Naive thymus-derived CD8-positive, alpha-beta T cell (primary cell): ENCODE measurements at places on chromosomes 16 and 17. TPM values are rescaled to one million over a fixed set of nuclear protein-coding genes. Genes with fewer than 3 reads are reported as not detected.

GRCh38 chr17:2022647-2023240, 2.4 kb downstream of the RTN4RL1 start:
- H3K27me3 ChIP-seq = peaks cover 36% of the 10 kb centered on the region
- H3K4me3 ChIP-seq = peak overlapping the region; percentile 68
- H3K36me3 ChIP-seq = no peaks in the 10 kb centered on the region
- H3K27ac ChIP-seq = no peak overlapping the region

DNA sequence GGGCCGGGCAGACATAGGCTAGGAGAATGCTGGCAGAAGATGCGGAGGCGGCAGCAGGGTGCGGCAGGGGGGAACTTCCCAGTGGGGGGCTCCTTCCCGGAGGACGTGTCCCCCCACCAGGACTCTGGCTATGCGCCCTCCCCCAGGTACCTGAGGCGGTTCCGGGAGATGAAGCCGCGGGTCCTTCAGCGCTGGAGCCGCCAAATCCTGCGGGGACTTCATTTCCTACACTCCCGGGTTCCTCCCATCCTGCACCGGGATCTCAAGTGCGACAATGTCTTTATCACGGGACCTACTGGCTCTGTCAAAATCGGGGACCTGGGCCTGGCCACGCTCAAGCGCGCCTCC, 3.4 kb downstream of the WNK4 start:
- peaks cover 28% of the 10 kb centered on the region for H3K4me1 ChIP-seq
- peaks cover 12% of the 10 kb centered on the region for H3K36me3 ChIP-seq
- H3K4me3 ChIP-seq = peak overlapping the region; percentile 54
- no peak overlapping the region for H3K27ac ChIP-seq

Gene HAS3
- 3.4 TPM for total RNA-seq

GRCh38 chr16:27109666-27110523, 43.2 kb downstream of the C16orf82 start:
- peaks cover 4% of the 10 kb centered on the region for H3K27me3 ChIP-seq
- H3K27ac ChIP-seq = no peak overlapping the region
- no peaks in the 10 kb centered on the region for H3K36me3 ChIP-seq

DNA sequence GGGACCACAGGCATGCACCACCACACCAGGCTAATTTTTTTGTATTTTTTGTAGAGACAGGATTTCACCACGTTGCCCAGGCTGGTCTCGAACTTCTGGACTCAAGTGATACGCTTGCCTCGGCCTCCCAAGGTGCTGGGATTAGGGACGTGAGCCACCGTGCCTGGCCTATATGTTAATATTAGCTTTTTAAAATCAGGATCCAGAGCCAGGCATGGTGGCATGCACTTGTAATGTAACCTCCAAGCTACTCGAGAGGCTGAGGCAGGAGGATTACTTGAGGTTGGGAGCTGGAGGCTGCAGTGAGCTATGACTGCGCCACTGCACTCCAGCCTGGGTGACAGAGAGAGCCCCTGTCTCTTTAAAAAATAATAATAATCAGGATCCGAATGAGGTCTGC, 8.5 kb upstream of the ADCY7 start:
- no peak for DNase-seq
- peaks cover 46% of the 10 kb centered on the region for H3K4me1 ChIP-seq
- H3K27ac ChIP-seq = no peak overlapping the region
- H3K27me3 ChIP-seq = no peaks in the 10 kb centered on the region
- H3K4me3 ChIP-seq = no peak overlapping the region

DNA sequence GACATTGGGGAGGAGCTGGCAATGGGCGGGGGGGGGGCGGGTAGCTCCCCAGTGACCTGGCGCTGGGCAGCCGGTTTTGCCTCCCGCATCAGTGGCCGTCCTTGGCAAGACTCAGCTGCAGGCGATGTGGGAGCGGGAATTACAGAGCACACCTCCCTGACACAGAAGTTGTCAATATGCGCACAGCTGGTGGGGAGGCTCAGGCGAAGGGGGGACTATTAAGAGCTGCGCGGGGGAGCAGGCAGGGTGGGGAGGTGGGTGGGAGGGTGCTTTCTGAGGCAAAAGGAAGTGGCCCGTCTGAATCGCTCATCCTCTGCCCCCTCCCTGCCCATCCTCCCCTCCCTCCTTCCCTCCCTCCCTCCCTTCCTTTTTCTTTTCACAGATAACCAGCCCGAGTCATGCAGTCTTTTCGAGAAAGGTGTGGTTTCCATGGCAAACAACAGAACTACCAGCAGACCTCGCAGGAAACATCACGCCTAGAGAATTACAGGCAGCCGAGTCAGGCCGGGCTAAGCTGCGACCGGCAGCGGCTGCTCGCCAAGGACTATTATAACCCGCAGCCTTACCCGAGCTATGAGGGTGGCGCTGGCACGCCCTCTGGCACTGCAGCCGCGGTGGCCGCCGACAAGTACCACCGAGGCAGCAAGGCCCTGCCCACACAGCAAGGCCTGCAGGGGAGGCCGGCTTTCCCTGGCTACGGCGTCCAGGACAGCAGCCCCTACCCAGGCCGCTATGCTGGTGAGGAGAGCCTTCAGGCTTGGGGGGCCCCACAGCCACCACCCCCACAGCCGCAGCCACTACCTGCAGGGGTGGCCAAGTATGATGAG, 44.0 kb downstream of the SREBF1 start:
- H3K36me3 ChIP-seq = peaks cover 14% of the 10 kb centered on the region
- H3K4me3 ChIP-seq = peak overlapping the region; percentile 79
- DNase-seq = peak; percentile 81
- H3K27me3 ChIP-seq = no peaks in the 10 kb centered on the region
- H3K27ac ChIP-seq = peak overlapping the region; percentile 96
- peaks cover 19% of the 10 kb centered on the region for H3K4me1 ChIP-seq

DNA sequence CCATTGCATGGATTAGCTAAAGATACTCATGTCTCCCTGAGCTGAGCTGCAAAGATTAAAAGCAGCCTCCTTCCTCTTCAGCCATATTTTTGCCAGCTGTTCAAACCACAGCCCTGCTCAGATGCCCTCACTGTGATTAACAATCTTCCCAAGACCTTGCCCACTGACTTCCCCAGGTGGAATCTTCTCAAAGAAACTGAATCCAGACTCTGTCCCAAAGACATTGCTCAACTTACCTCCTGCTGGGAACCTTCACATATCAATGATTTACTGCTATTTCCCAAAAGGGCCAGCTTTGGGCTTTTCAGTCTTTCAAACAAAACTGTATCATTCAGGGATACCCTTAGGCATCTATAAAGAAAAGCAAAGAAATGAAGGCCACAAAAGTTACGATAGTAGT, 9.2 kb downstream of the C17orf67 start:
- no peak overlapping the region for H3K27ac ChIP-seq
- no peaks in the 10 kb centered on the region for H3K27me3 ChIP-seq
- DNase-seq = no peak
- H3K36me3 ChIP-seq = peaks cover 34% of the 10 kb centered on the region
- H3K4me3 ChIP-seq = no peak overlapping the region

Gene TMC7
- total RNA-seq = not detected

GRCh38 chr17:76720941-76721340, 5.5 kb downstream of the JMJD6 start:
- H3K27me3 ChIP-seq = no peaks in the 10 kb centered on the region
- DNase-seq = no peak
- peaks cover 15% of the 10 kb centered on the region for H3K4me1 ChIP-seq
- H3K36me3 ChIP-seq = no peaks in the 10 kb centered on the region
- H3K4me3 ChIP-seq = no peak overlapping the region

Gene PHOSPHO1
- not detected for total RNA-seq

DNA sequence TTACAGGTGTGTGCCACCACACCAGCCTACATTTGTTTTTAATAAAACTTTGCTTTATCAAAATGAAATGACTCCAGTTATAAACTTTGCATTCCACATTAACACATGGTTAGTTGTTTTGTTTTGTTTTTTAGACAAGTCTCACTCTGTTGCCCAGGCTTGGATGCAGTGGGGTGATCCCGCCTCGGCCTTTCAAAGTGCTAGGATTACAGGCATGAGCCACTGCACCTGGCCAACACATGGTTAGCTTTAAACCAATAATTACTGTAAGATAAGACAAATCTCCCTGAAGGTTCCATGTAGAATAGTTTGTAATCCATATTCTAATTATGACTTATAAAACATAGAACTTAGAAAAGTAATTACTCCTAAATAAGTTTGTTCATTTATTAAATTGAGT, 89.8 kb upstream of the MED13 start:
- H3K27me3 ChIP-seq = peaks cover 15% of the 10 kb centered on the region
- no peak overlapping the region for H3K4me3 ChIP-seq
- H3K27ac ChIP-seq = no peak overlapping the region
- H3K36me3 ChIP-seq = no peaks in the 10 kb centered on the region

DNA sequence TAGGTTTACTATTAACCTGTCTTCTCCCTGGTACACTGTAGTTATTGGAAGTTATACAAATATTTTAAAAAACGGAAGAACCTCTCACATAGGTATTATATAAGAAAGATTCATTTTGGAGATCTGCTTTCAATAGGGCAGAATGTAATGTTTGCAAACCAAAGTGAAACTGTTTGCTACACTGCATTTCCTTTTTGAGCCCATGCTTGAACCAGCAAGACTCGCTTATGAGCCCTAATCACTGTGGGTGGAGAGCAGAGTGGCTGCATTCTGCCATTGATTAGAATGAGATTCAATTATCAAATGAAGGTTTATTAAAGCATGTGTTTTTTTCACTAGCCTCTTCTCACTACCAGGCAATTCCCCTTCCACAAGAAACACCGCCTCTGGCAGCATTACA, 589.7 kb downstream of the CDH11 start:
- no peaks in the 10 kb centered on the region for H3K4me1 ChIP-seq
- DNase-seq = no peak
- H3K27me3 ChIP-seq = no peaks in the 10 kb centered on the region
- H3K36me3 ChIP-seq = peaks cover 6% of the 10 kb centered on the region
- H3K4me3 ChIP-seq = no peak overlapping the region

DNA sequence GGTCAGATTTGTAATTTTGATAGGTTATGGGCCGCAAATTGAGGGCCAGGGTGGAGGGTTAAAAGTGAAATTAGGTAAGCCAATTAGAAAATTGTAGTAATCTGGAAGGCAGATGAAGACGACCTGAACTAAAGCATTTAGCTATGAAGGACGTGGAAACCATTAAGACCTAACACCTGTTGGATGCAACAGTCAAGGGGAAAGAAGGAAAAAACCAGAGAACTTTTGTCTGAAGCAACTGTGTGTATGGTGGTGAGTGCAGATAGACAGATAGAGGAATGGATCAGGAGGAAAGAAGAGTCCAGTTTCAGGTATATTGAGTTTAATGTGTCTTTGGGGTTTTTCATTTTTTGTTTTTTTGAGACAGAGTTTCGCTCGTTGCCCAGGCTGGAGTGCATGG, 40.2 kb upstream of the MARCHF10 start:
- H3K4me3 ChIP-seq = no peak overlapping the region
- no peaks in the 10 kb centered on the region for H3K4me1 ChIP-seq
- no peak for DNase-seq
- no peaks in the 10 kb centered on the region for H3K36me3 ChIP-seq
- no peaks in the 10 kb centered on the region for H3K27me3 ChIP-seq

DNA sequence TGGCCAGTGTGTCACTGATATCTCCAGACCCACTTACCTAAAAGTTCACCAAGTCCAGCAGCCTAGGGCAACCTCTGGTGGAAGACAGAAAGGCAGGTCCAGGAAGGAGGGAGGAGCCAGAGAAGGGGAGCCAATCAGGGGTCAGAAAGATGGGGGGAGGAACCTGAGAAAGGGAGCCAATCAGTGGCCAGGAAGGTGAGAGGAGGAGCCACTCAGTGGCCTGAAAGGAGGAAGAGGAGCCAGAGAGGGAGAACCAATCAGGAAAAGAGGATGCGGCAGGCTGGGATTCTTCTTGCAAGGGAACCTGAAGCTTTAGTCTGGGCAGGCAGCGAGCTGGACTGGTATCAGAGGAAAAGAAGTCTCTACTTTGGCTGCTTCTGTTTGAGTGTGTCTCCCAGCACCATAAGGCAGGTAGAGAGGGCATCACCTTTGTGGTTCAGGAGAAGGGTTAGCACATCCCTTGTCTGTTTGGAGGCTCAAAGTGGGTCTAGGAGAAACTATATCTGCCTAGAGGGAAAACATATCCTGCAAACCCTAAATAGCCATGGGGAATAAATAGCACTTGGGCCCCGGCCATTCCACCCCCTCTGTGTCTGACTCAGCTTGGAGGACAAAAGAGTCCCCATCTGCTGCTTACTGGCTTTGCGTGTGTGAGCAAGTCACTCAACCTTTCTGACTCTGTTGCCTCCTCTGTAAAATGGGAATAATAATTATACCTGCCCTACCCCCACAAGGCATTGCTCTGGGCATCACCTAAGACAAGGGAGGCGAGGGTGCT, 43.4 kb upstream of the CRHR1 start:
- peak overlapping the region; percentile 26 for H3K27ac ChIP-seq
- peak overlapping the region; percentile 15 for H3K4me3 ChIP-seq
- peaks cover 9% of the 10 kb centered on the region for H3K27me3 ChIP-seq

Gene CALB2
- not detected for total RNA-seq

- H3K36me3 ChIP-seq = no peaks in the 10 kb centered on the region
- no peak for DNase-seq
- no peaks in the 10 kb centered on the region for H3K27me3 ChIP-seq
- peaks cover 12% of the 10 kb centered on the region for H3K4me1 ChIP-seq
- no peak overlapping the region for H3K4me3 ChIP-seq
Measured at GRCh38 chr17:21174186-21174585, 39.8 kb downstream of the TMEM11 start.

Gene FOXL1
- not detected for total RNA-seq

DNA sequence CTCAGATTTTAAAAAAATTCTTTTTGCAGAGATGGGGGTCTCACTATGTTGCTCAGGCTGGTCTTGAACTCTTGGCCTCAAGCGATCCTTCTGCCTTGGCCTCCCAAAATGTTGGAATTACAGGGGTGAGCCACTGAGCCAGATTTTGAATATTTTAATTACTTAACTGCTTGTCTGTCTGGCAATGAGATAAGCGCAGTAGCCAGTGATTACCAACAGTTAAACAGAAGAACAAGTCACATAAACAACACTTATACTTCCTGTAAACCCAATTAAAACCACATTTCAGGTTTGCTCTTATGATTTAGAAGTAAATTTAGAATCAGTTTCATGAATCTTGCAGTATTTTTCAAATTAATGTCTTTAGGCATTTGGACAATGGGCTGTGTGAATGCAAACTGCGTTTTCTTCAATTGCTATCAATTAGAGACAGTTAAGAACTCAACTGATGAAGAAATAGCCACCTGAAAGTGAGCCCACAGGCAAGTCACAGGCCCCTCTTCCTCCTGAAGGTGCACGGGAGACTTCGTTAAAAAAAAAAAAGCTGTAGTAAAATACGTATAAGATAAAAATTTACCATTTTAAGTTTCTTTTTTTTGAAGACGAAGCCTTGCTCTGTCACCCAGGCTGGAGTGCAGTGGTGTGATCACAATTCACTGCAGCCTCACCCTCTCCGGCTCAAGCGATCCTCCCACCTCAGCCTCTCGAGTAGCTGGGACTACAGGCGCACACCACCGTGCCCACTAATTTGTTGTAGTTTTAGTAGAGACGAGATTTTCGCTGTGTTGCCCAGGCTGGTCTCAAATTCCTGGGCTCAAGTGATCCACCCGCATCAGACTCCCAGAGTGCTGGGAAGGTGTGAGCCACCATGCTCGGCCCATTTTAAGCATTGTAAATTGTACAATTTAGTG, 73.0 kb downstream of the PITPNC1 start:
- no peaks in the 10 kb centered on the region for H3K27me3 ChIP-seq
- peak; percentile 45 for DNase-seq
- H3K4me1 ChIP-seq = peaks cover 99% of the 10 kb centered on the region
